ENCODE measurements at places on chromosomes 1 and 21. TPM values are rescaled to one million over a fixed set of nuclear protein-coding genes. Genes with fewer than 3 reads are reported as not detected.

The CENPF gene
- total RNA-seq: 71.6 TPM

The MACF1 gene
- 37.8 TPM for total RNA-seq

The LCE1F gene
- total RNA-seq: not detected

The KRTAP21-2 gene
- not detected for total RNA-seq

The C1orf56 gene
- 6.2 TPM for total RNA-seq

The C1orf185 gene
- total RNA-seq: not detected

The LIN28A gene
- not detected for total RNA-seq

The SLAMF7 gene
- 1.7 TPM for total RNA-seq

The RAB42 gene
- 3.5 TPM for total RNA-seq

The HSD3B2 gene
- not detected for total RNA-seq

The CRYBG2 gene
- 1.3 TPM for total RNA-seq

The PKN2 gene
- total RNA-seq: 16.1 TPM

The ZSWIM5 gene
- total RNA-seq: 0.46 TPM

The IFNAR1 gene
- total RNA-seq: 21.9 TPM

The ATP6V1G3 gene
- total RNA-seq: not detected

The CCDC24 gene
- total RNA-seq: 8.3 TPM

The OR14K1 gene
- not detected for total RNA-seq

The POTED gene
- total RNA-seq: not detected

The KRTAP19-1 gene
- not detected for total RNA-seq

The SPRR1A gene
- not detected for total RNA-seq

The FAM177B gene
- total RNA-seq: not detected

The LMOD1 gene
- total RNA-seq: not detected

The NBPF6 gene
- total RNA-seq: not detected

The MEGF6 gene
- total RNA-seq: 11.4 TPM

The CRP gene
- total RNA-seq: not detected

The OR2L3 gene
- total RNA-seq: not detected

The MFSD2A gene
- 6.9 TPM for total RNA-seq

The CDA gene
- total RNA-seq: 29.1 TPM

Measured in A549 treated with Mapracorat at 1 μM for 4 hours (cell line).